Sciatic nerve (tissue), 2 donors: ENCODE measurements at places on chromosomes 6 and 20.

DNA sequence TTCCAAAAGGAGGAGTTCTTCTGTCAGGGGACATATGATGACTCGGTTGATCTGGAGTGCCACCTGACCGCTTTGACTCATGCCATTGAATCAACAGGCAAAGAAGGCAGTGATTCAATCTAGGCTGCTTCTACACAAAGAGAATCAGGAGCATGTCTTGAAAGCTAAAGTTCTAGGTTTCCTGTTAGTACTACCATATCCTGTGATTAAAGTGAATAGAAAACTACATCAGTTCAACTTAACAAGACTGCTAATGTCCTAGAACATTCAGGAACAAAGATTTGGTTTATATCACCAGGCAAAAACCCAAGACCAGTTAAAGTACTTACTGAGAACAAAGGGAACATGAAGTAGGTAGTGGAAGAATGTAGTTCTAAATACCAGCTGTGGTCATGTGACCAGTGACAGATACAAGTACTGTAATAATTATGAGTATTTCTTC lies 216.8 kb upstream of the SGK1 start:
- no peak for DNase-seq

DNA sequence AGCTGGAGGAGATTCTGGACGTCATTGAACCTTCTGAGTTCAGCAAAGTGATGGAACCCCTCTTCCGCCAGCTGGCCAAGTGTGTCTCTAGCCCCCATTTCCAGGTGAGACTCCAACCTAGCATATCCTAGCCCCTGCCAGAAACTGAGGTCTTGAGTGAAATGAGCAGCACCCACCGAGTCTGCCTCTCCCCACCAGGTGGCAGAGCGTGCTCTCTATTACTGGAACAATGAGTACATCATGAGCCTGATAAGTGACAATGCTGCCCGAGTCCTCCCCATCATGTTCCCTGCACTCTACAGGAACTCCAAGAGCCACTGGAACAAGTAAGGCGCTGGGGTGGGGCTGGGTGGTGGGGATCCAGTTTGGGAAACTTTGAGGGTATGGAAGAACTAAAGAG lies 4.6 kb downstream of the MEA1 start:
- no peak for DNase-seq

GRCh38 chr20:52817511-52817910 lies 154.6 kb upstream of the TSHZ2 start:
- no peak for DNase-seq

DNA sequence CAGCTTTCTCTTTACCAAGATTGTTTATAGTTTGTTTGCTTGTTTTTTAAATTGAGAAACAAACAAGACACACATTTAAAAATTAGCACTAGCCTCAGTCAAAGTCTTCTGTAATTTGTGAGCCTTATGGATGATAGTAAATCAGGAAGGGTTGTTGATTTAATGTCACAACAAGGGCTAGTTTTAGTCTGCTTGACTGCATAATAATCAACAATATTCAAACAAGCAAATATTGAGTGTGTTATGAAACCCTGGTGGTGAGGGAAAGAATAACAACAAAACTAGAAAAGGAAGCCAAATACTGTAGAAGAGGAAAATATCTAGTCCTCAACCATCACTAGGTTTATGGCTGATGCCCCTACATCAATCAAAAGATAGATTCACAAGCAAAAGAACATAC lies 228.6 kb downstream of the TBC1D7 start:
- no peak for DNase-seq

GRCh38 chr6:14442242-14442641 lies 324.7 kb downstream of the CD83 start:
- DNase-seq, result no peak

DNA sequence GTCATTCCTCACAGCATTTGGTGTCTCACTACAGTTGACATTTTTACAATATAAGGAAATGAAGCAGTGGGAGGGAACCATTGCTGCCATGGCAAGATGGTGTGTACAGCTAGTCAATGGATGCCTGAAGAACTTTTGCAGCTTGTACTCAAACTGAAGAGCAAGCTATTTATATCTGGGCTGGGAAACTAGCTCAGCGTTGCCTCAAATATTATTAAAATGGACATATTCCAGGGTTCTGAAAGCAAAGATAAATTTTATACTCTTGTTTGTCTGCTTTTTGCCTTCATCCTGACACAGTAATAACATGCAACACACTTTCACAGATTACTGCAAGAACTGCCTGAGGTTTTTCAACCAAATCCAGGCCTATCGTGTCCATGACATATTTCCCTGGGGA lies 156.4 kb upstream of the COL21A1 start:
- DNase-seq, result no peak

DNA sequence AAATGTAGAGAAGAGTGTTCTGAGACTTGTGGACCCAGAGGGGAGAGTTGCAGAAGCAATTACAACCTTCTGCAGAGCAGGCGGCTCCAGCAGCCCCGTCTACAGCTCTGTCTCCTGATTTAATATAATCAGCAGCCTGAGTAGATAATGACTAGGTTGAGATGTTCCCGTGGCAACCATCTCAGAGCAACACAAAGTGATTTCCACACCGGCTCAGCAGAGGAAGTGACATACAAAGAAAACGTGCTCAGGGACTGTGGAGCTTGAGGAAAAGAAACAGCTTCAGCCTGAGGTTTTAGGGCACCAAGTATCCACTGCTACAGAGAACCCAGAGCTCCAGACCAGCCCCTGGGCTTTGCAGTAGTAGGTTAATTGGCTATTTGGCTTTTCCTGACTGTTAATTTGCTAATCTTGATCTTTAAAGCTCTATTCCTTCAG lies 136.4 kb downstream of the MTFR2 start:
- DNase-seq, result no peak

- no peak for DNase-seq
Observed at GRCh38 chr20:9478771-9479170, 35.6 kb upstream of the LAMP5 start.

DNA sequence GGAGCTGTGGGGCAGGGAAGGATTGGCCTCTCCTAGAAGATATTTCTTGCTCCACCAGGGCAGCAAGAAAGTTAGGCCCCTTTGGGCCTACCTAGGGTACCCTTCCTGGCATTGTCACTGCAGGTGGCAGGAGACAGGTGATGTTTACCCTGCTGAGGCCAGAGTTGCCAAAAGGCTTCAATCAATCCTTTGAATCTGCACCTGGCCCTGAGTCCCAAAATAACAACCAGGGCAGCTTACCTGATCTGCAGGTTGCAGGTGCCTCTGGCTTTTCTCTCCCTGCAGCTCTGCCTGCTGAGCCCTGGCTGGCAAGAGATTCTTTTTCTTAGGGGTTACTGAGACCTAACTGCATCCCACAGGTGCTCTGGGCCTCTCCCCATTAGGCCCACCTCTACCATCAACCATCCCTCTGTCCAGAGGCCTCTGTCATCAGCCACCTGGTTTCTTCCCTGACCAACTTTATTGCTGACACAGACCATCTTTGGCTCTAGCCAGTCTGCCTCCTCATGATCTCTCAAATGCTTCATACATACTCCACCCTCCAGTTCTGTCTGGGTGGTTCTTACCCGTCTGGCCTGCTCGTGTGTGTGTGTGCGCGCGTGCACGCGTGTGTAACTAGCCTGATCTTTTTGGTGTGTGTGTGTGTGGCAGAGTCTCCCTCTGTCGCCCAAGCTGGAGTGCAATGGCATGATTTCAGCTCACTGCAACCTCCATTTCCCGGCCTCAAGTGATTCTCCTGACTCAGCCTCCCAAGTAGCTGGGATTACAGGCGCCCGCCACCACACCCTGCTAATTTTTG lies 13.7 kb downstream of the BCL2L1 start:
- peak; percentile 45 for DNase-seq

GRCh38 chr6:152136449-152136825 lies 329.0 kb downstream of the ESR1 start:
- no peak for DNase-seq

GRCh38 chr6:25883991-25884390 lies 9.9 kb upstream of the SLC17A3 start:
- DNase-seq, result no peak

DNA sequence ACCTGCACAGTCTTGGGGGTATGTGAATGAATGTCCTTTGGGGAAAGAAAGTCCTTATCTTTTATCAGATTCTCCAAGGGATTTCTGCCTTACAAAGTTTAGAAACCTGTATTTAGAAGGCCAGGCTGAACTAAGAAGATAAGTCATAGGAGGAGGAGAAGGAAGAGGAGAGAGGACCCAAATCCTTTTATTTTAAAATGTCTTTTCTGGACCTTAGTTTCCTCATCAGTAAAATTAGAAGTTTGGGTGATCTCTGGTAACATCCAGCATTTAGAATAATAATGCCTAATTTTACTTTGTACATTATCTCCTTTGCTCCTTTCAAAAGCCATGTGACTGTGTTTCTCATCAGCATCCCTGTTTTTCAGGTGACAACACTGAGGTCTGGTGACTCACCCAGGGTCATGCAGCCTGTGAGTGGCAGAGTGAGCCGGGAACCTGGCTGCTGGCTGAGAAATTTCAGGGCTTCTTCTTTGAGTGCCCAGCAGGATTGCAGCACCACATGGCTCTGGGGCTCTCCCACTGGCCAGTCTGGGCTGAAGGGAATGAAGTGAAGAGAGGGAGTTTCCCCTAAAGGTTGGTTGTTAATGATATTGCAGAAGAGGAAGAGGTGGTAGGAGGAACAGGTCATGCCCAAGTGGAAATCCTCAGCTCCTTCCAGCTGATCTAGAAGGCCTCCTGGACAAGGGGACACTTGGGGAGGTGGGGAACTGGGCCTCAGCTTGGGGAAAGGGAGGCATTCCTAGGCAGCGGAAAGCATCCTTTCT lies 34.0 kb downstream of the VEGFA start:
- DNase-seq, result no peak

DNA sequence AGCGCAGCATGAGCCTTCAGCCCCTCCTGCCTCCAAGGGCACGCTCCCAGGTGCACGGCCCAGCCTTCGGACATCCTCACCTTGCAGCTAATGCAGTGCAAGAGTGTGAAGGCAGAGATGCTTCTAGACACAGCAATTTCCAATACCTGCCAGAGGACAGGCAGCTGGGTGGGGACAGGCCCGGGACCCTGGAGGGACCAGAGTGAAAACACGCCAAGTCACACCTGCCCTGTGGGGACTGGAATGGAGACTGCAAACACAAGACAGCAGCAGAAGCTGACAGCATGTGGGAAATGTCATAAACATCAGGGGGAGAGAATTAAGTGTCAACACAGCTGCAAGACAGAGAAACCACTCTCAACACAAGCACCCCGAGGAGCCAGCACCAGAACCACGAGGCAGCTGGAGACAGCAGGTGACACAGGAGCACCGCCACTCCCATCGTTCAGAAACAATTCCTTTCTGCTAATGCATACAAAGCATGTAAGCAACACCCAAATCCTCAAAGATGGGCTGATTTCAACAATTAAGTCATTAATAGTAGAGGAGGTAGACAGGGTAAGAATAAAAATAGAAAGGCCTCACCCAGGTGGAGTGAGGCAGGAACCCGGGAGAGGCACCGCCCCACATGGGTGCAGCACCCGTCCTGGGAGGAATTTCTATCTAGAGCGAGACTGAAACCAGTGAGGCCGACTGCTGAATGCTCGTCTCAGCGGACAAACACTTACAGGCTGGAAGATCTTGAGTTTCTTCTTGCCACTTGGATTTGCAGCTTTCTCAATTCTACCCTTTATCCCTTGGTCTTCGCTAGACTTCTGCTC lies 17.1 kb downstream of the DIDO1 start:
- DNase-seq, result no peak

GRCh38 chr6:167990016-167990945 lies 7.2 kb upstream of the KIF25 start:
- DNase-seq, result no peak

DNA sequence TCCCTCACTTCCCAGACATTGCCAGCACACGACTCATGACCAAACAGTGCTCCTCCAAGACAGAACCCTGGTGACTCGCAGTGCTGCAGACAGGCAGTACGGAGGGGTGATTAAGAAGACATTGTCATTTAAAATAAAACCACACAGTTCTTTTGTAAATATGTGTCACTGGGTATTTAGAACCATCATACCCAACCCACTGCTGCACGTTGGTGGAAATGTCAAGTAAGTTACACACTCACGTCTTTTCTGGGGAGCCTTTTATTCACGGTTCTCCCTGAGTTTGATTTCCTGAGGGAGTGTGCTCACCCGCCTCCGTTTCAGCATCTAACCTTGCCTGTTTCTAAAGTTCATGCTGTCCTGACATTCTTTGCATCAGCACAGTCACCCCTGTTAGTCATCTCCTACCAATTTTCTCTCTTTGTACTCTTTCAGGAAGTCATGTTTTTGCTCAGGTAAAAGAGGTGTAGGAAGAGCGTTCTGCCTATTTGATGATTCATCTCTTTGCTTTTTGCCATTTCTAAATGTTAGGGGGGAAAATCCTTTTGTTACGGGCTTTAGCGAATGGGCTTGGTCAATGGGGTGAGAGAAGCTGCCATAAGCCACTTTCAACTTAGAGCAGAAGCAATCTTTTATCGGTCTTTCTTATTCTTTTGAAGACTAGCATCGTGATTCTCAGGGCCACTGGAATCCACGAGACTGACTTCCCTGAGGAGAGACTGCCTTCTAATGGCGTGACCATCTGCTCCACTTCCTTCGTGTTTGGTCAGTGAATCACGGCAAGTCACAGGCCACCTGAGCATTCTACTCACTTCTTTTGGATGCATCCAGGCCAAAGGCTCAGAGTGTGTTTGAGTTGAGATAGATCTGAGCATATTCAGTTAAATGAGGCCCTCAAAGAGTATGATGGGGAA lies 512.8 kb upstream of the JARID2 start:
- DNase-seq, result no peak

DNA sequence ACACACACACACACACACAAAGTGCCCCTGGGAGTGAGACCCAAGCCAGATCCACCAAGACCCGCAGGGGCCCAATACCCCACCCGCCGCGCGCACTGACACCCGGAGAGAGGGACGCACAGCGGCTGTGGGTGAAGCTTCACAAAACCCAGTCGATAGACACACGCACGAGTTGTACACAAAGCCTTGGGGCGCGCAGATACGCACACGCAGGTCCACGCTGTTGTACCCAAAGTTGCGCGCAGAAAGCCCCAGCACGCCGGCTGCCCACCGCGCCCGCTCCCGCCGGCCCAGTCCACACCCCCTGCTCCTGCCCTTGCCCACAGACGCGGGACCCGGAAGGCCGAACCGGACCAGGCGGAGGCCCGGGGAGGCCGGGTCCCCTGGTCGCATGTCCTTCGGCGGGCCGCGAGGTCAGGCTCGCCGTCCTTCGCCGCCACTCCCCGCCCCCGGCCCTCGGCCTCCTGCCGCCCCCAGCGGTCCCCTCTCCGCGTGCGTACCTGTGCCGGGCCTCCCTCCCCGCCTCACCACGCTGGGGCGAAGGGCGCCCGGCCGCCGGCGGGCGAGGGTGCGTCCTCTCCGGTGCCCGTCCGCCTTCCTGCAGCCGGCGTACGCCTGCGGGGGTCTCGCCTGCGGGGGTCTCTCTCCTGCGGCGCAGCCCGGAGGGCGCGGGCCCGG lies at the start of gene TMEM74B:
Gene TMEM74B, minus strand, starts transcription at position 344 of the 678 bp plus-strand sequence. CDS start 1,180 bp downstream, outside the sequence.
- no peak for DNase-seq

DNA sequence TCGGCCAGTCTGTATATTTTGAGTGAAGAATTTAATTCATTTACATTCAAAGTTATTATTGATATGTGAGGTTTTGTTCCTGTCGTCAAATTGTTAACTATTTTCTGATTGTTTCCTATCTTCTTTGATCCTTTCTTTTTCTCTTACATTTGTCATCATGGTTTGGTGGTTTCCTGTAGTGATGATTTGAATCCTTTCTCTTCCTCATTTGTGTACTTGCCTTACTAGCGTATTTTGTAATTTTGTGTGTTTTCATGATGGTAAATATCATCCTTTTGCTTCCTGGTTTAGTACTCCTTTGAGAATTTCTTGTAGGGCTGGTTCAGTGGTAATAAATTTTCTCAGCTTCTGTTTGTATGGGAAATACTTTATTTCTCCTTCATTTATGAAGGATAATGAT lies 151.7 kb upstream of the CEP162 start:
- no peak for DNase-seq

- no peak for DNase-seq
Observed at GRCh38 chr20:15986690-15987089, 586.6 kb downstream of the KIF16B start.

- DNase-seq, result no peak
Observed at GRCh38 chr6:13935190-13935880, 10.6 kb downstream of the RNF182 start.
